ENCODE measurements at places on chromosomes 13 and 19.

GRCh38 chr13:96762876-96763275 is 231.4 kb downstream of the OXGR1 start:
- no peak for DNase-seq

GRCh38 chr19:3664879-3665642 is 35.2 kb downstream of the PIP5K1C start:
- no peak for DNase-seq

DNA sequence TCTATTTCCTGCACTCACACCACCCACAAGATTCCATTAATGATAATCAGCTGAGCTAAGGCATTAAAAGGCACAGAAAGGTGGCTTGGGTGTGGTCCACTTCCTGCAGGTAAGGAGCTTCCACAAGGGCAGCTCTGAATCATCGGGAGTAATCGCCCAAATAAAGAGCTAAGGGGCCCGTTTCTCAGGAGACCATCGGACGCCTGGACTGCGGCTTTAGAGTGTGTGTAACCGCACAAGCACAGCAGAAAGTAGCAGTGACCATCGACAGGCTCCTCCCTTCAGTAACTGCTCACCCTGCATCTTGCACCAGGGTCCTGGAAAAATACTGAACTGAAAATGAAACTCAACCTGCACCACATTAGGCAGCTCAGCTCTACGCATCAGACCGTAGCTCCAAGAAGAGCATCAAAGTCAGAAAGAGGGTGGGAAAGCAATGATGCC is 6.0 kb downstream of the STK24 start:
- peak; percentile 46 for DNase-seq

DNA sequence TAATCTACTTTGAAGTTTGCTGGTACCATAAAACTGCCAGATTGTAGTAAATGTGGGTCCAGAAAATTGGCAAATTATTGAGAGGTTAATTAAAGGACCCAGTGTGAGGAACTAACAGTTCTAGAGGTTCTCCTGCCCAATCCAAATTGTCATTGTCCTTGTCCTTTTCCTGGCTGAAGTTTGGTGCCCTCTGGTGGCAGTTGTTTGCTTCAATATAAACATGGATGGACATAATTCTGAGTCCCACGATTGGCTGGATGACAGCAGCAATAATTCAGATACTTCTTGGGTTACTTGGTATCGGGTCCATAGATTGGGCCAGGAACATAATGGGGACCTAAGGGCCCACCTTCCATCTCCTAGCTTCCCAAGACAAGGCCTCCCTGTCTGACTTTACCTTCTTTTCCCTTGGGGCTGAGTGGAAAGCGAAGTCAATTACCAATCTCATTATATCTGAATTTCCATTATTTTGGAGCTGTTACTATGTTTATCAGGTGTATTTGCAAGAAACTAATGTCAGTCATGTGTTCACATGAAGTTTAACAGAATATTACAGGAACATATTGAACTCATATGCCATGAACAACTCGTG is 33.8 kb upstream of the GARRE1 start:
- peak; percentile 42 for DNase-seq

- DNase-seq: peak; percentile 85
Measured at GRCh38 chr13:44436589-44437337, 63.1 kb downstream of the SERP2 start.

- no peak for DNase-seq
Measured at GRCh38 chr19:11814700-11815035, 595 bp downstream of the ZNF440 start.

- DNase-seq: no peak
Measured at GRCh38 chr19:17304386-17305215, 1.1 kb upstream of the MRPL34 start.

DNA sequence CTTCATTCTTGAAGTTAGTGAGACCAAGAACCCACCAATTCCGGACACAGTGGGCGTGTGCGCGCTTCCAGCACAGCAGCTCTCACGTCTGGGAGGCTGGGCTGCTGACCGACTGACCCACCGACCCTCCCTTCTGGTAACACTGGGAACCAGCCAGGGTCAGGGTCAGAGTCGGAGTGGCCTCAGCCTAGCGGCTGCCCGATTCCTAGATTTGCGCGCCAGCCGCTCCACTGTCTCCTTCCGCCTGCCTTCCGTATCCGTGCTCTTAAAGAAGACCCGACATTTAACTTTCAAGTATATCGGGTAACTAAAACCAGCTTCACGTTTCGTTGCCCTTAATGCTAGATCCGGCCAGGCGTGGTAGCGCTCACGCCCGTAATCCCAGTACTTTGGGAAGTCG is 41.1 kb downstream of the SERP2 start:
- no peak for DNase-seq

GRCh38 chr19:38134540-38135149 is 89.4 kb downstream of the DPF1 start:
- no peak for DNase-seq

DNA sequence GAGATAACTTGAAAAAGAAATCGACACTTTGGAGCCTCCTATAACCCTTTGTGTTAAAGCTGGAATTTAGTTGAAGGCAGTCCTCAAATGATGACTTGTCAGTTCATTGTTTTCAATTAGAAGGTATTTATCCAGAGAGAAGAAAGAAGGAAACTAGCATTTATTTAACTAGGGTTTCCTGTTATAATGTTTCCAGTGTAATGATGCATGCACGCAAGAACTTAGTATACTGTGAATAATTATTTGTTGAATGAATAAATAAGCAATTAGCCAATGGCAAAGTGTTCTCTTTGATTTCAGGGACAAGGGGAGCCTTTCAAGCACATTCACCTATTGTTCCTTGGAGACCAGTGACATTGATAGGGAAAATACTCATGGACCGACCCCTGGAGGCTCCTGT is 307.4 kb downstream of the KLF5 start:
- no peak for DNase-seq

- no peak for DNase-seq
Measured at GRCh38 chr19:825897-826644, 1.6 kb upstream of the AZU1 start.

- DNase-seq: no peak
Measured at GRCh38 chr19:18208098-18208951, 4.5 kb upstream of the RAB3A start.

DNA sequence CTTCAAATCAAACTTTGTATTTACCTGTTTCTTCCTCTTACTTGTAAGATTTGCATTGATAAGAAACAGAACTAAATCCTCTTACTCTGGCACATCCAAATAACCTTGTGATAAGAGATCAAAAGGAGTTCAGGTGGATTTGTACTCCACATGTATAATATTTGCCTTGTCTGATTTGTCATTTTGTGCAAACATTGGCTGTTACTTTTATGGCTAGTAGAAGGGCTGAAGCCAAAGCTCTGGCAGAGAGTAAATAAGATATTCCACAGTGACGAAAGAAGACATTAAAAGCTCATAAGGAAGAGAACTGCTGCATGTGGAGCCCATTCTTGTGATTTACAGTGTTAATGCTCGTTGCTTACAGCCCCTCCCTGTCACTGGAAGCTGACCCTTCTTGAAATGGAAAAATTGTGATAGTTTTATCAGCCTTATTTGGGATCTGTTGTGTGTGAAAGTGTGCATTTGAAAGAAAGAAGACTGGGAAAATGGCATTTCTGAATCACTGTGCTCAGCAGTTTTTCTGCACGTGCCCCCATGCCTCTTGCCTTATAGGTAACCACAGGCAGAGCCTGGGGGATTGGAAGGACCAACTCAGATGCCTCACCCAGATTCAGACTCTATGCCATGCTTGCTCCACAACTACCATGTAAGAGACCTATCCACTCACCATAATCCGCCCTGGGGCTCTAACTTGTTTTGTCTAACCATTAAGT is 68.2 kb downstream of the OXGR1 start:
- DNase-seq: no peak

- DNase-seq: no peak
Measured at GRCh38 chr19:16594681-16595091, 22.5 kb upstream of the SLC35E1 start.

DNA sequence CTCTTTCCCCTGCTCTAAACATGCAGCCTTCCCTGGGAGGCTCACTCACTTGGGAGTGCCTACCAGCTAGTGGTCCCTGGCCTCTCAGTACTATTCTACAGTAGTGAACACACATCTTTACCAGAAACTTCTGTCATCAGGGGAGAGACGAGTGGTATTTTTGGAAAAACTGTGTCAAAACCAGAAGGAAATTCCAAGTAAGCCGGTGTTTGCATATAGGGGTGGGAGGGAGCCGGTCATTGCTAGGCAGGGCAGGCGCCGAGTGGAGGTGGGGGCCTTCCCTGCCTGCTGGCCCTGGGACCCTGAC is 7.0 kb downstream of the RPS9 start:
- DNase-seq: no peak

DNA sequence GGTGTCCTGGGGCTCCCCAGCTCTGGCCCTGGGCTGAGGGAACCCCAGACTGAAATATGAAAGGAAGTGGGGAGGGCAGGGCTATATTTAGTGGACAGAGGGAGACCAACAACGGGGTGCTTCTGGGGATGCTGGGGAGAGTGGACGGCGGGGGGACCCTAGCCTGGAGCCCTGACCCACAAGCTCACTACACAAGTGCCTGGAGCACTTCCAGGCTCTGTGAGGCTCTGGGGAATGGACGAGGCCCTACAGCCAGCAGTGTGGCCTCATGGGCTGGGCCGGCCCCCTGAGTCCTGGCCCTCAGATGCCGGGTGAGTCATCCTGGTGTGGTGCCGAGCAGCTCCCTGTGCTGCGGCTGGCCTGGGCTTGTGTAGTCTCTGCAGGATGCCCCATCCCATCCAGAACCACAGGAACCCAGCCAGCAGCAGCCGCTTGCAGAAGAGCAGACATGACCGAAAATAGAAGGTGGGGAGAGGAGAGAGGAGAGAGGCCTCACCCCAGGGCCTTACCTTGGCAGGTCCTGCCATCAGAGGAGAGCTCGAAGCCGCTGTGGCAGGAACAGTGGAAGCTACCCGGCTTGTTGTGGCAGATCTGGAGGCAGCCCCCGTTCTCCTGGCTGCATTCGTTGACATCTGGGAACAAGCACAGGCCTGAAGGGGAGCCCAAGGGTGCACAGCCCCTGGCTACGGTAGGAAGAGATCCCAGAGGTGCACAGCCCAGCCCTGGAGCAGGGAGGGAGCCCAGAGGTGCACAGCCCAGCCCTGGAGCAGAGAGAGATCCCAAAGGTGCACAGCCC is 26.1 kb downstream of the GAS6 start:
- no peak for DNase-seq

All from NCI-H187 (cell line).